ENCODE measurements at places on chromosomes 2 and 18.

GRCh38 chr2:163610817-163611556 lies 124.8 kb downstream of the FIGN start:
- DNase-seq, result no peak

DNA sequence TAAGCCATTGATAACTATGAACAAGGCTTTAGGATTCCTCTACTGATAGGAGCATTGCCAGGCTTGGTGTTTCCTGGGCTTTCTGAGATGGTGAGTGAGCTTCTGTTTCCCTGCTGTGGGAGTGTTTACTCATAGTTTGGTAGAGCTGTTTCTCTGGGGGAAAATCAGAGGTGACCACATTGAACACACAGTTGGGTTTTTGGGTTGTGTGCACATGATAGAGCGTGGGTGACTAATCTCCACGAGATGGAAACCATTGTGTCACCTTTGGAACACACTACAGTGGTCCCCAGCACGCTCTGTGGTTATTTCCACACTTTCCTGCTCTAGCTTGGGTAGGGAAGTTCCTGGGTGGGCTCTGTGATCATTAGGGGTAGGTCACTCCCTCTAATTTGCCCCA lies 5.4 kb downstream of the IL1R1 start:
- no peak for DNase-seq

GRCh38 chr2:15905267-15905645 lies 35.1 kb upstream of the MYCN start:
- DNase-seq, result no peak

DNA sequence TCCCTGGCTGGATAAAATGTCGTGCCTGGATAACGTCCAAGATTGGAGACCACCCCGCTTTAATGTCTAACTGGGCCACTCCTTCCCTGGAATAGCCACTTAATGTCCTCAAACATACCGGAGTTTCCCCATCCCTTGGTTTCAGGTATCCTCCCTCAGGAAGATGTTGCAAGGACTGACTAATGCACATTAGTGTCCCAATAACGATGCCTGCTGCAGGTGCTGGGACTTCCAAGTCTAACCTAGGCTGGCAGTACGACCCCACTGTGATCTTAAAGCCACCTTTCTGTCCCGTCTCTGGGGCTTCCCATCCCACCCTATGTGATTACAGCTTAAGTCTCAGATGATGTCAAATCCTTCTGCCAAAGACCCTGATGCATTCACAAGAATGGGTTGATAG lies 1.1 kb upstream of the ATP6V1C2 start:
- DNase-seq, result no peak

GRCh38 chr18:23131693-23132319 lies 3.5 kb upstream of the CABLES1 start:
- peak; percentile 63 for DNase-seq

DNA sequence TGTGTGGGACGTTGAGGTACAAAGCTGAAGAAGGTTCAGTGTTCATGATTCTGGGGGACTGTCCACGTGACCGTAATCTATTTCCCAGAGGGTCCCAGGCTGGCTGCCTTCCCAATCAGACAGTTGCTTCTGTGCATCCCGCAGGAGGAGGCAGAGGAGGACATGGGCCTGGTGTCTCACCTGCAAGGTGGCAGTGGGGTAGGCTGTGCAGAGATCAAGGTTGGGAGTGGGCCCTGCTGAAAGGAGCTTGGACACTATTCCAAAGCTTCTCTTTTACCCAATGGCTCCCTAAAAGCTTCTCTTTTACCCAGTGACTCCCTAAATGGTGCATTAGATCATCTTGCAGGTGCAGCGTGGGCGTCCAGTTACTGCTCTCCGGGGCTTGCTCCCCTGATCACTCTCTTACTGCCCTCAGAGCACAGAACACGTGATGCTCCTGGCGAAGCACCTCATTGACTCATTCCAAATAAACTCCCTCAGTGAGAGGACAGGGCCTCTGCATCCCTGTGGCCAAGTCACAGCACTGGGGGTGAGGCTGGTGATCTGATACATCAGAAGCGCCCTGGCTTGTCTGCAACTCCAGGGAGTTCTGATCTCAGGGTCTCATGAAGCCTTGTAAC lies 41.5 kb downstream of the RNF144A start:
- DNase-seq, result no peak

- DNase-seq, result no peak
These were observed 17.7 kb upstream of the SP3 start for GRCh38 chr2:173982918-173983317.

- no peak for DNase-seq
These were observed 17.8 kb upstream of the TCF4 start for GRCh38 chr18:55605733-55606338.

- DNase-seq, result peak; percentile 65
These were observed 23.9 kb downstream of the SP5 start for GRCh38 chr2:170739048-170739447.

- no peak for DNase-seq
These were observed 150.0 kb downstream of the DYSF start for GRCh38 chr2:71603311-71603811.

DNA sequence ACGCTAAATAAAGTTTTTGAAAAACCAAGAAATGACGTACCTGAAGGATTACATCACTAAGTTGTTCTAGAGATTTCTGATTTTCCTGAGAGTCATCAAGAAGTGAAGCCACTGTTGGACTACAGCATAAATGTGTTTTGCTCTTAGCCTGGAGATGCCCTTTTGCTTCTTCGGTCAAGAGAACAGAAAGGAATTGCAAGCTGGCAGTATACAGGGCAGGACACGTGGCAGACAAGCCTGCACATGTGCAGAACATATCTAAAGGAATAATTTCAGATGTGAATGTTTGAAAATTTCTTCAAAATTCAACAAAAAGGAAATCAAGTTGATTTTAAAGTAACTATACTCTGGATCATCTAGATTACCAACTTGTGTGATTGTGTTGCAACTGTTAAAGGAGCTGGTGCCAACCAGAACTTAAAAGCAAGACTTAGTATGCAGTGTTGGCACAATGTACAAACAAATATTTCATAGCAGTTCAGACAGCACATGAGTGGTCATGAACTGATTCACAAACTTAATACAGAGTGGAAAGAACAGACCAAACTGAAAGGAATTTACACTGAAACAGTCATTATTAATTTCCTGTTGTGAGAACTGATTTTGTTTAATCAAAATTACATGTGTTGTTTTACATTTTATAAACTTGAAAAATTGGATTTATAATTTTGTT lies 100.4 kb upstream of the CD226 start:
- DNase-seq, result no peak

- no peak for DNase-seq
These were observed 109.6 kb upstream of the SCG2 start for GRCh38 chr2:223711596-223712326.

- DNase-seq, result no peak
These were observed 954 bp upstream of the CTDSP1 start for GRCh38 chr2:218398437-218399390.

GRCh38 chr2:43049836-43050801 lies 176.3 kb downstream of the ZFP36L2 start:
- DNase-seq, result no peak

DNA sequence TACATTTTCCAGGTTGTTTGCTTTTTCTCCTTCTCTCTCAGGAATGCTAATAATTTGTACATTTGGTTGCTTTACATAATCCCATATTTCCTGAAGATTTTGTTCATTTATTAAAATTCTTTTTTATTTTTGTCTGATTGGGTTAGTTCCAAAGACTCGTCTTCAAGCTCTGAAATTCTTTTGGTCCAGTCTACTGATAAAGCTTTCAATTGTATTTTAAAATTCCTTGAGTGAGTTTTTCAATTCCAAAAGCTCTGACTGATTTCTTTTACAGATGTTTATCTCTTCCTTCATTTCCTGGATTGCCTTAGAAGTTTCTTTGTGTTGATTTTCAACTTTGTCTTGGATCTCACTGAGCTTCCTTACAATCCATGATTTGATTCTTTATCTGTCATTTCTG lies 50.0 kb downstream of the MBOAT2 start:
- no peak for DNase-seq

GRCh38 chr18:22167471-22168241 lies 1.7 kb upstream of the GATA6 start:
- no peak for DNase-seq

DNA sequence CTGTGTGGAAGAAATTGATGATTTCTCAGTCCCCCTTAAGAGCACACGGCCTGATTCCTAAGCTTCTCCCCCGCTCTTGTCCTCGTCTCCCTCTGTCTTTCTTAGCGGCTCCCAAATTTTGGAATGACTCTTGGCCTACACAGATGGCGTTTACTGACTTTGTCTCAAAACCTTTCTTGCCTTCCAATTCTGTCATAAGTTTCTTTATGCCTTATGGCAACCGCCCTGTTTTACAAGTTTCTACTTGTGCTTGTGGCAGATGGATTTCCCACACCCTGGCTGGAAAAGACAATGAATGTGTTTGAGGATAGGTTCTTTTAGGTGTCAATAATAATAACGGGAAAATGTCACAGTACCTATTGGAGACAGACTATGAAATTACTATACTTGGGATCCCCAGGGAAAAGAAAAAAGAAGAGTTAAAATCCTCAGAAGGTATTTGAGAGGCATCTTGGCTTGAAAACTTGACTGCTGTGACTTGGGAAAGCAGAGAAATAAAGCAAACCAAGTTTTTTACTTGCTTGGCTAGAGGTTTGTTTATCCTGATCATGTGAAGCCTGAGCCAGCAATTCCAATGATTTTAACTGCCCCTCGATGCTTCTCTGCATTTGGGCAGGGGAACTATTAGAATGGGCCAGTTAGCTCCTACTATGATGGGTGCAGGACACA lies 276.4 kb downstream of the HRH4 start:
- DNase-seq, result no peak

- peak; percentile 47 for DNase-seq
These were observed 7.7 kb upstream of the SP100 start for GRCh38 chr2:230408244-230408842.

DNA sequence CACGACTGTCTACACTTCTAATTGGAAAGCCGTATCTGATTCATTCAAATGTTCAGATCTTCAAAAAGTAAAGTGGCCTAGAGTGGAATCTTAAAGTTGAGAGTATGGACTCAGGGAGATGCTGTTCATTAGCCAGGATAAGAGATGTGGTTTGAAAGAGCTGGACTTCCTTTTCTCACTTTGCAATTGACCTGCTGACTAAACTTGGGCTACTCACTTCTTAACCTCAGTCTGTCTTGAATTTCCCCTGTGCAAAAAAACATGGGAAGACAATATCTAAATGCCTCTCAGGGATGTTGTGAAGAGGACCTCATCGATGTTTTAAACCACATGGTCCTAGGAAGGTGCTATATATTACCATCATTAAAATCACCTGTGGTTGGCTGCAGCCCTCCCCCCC lies 64.1 kb downstream of the BCL2 start:
- DNase-seq, result no peak

GRCh38 chr2:176133389-176133788 lies 3.9 kb downstream of the HOXD8 start:
- no peak for DNase-seq

GRCh38 chr18:25875551-25876240 lies 214.7 kb downstream of the SS18 start:
- DNase-seq, result no peak

GRCh38 chr2:181169503-181169902 lies 189.1 kb downstream of the UBE2E3 start:
- DNase-seq, result no peak

DNA sequence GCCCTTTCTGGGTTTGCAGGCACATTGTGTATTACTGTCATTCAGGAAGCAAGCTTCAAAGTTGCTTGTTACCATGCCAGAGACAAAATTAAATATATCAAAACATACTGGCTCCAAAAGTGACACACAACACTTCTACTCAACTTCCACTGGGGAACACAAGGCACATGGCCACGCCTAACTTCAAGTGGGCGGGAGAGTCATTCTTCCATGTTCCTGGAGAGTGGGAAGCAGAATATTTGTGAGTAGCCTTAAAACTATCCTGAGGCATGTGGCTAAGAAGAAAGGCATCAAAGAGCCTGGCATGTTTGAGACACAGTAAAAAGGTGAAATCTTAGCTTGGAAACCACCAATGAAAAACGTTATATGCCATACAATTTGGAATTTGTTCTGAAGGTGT lies 90.5 kb upstream of the TACR1 start:
- no peak for DNase-seq

- DNase-seq, result no peak
These were observed 211.0 kb downstream of the SP3 start for GRCh38 chr2:173754165-173754564.

DNA sequence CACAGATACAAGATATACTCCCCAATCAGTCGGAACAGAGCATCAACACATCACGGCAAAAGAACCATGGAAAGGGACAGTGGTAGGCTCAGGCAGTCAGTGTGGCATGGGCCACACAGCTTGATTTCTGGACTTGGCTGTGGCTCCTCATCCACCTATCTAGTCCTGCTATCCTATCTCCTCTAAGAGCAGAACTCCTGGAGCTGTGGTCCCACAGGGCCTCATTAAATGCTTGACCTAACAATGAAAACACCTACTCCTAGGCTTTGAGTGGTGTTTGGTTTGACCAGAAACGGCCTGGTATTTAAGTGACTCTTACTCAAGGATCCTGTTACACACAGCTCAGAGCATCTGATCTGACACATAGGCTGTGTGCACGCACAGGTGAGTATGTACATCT lies 33.6 kb upstream of the SMAD2 start:
- no peak for DNase-seq

GRCh38 chr2:158501301-158501700 lies 44.5 kb downstream of the PKP4 start:
- no peak for DNase-seq

DNA sequence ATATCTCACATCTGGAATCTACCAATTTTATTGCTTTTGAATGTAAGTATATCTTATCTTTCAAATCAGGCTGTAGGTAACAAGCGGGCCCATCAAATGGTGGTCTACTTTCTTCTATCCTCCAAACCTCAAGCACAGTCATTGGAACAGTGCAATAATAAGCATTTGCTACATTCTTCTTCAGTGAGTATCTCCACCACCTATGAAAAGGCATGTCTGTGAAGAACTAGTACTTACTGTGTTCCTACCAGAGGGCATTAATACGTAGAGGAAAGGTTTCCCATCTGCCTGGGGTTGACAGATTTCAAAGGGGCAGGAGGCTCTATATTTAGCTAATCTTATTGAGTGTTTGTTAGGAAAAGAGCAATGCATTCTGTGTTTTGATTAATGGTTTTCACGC lies 411.1 kb downstream of the NCKAP5 start:
- no peak for DNase-seq

- DNase-seq, result no peak
These were observed 50.9 kb upstream of the PHLPP1 start for GRCh38 chr18:62664414-62664813.
